H9 (cell line): ENCODE measurements at places on chromosomes 3 and 15. TPM values are rescaled to one million over a fixed set of nuclear protein-coding genes. Genes with fewer than 3 reads are reported as not detected.

GRCh38 chr15:86001200-86001599 lies 78.5 kb upstream of the AGBL1 start:
- no peaks in the 10 kb centered on the region for H3K27me3 ChIP-seq
- no peak overlapping the region for H3K4me3 ChIP-seq
- H3K36me3 ChIP-seq: no peaks in the 10 kb centered on the region

ILDR1 gene
- 0.68 and 1.1 TPM in 2 replicates for total RNA-seq

ACKR4 gene
- total RNA-seq: not detected in 2 replicates

SLC7A14 gene
- 0.39 and 0.42 TPM in 2 replicates for total RNA-seq

DNA sequence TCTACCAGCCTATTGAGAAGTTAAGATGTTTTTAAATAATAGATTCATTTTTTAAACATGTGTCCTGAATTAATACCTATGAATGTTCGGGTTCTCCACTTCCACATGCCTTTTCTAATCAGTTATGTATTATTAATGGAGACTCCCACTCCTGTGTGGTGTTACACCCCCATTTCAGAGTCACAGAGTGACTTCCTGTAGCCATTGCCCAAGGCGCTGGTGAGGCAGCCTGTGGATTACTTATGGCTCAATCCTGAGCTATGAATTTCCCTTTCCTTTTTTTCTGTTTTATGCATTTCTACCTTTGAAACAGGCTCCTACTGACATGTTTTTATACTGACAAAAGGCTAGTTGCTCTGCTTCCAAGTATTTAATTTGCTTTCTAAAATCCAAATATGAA lies 162.3 kb downstream of the GABRG3 start:
- DNase-seq: no peak
- H3K4me3 ChIP-seq: no peak overlapping the region
- no peaks in the 10 kb centered on the region for H3K4me1 ChIP-seq
- H3K27ac ChIP-seq: no peak overlapping the region
- H3K27me3 ChIP-seq: no peaks in the 10 kb centered on the region

- peaks cover 2% of the 10 kb centered on the region; the same call in 1 of the 2 replicates for H3K4me1 ChIP-seq
- no peaks in the 10 kb centered on the region for H3K36me3 ChIP-seq
- no peaks in the 10 kb centered on the region for H3K27me3 ChIP-seq
- no peak overlapping the region for H3K4me3 ChIP-seq
- no peak for DNase-seq
- H3K27ac ChIP-seq: no peak overlapping the region
Measured at GRCh38 chr3:107660306-107660976, 137.7 kb downstream of the BBX start.

- H3K4me3 ChIP-seq: no peak overlapping the region
- no peaks in the 10 kb centered on the region for H3K4me1 ChIP-seq
- H3K27ac ChIP-seq: no peak overlapping the region
- peaks cover 4% of the 10 kb centered on the region for H3K36me3 ChIP-seq
- DNase-seq: no peak
Measured at GRCh38 chr15:49573421-49573820, 47.2 kb downstream of the FAM227B start.

GRCh38 chr3:66796343-66796742 lies 201.8 kb upstream of the KBTBD8 start:
- DNase-seq: no peak
- no peak overlapping the region for H3K27ac ChIP-seq
- H3K4me3 ChIP-seq: no peak overlapping the region

PPP4R2 gene
- 123 and 132 TPM in 2 replicates for total RNA-seq

DZIP1L gene
- total RNA-seq: 9.2 and 10.4 TPM in 2 replicates

VPS33B gene
- 16.3 and 21.1 TPM in 2 replicates for total RNA-seq

- no peaks in the 10 kb centered on the region for H3K27me3 ChIP-seq
- H3K36me3 ChIP-seq: no peaks in the 10 kb centered on the region
- H3K4me3 ChIP-seq: no peak overlapping the region
- DNase-seq: no peak
- H3K4me1 ChIP-seq: no peaks in the 10 kb centered on the region
- H3K27ac ChIP-seq: no peak overlapping the region
Measured at GRCh38 chr15:91665212-91665611, 188.3 kb upstream of the SLCO3A1 start.

GMNC gene
- not detected in 2 replicates for total RNA-seq

- peaks cover 17% of the 10 kb centered on the region; the same call in 2 of the 3 replicates for H3K36me3 ChIP-seq
- H3K4me3 ChIP-seq: no peak overlapping the region
- DNase-seq: no peak
- no peaks in the 10 kb centered on the region for H3K4me1 ChIP-seq
Measured at GRCh38 chr3:45976191-45977091, 19.2 kb downstream of the FYCO1 start.

GRCh38 chr3:149662240-149662887 lies 4.5 kb upstream of the WWTR1 start:
- H3K27me3 ChIP-seq: no peaks in the 10 kb centered on the region
- H3K4me3 ChIP-seq: no peak overlapping the region
- H3K27ac ChIP-seq: no peak overlapping the region
- no peaks in the 10 kb centered on the region; the same call in 2 of the 3 replicates for H3K36me3 ChIP-seq

CBLB gene
- total RNA-seq: 22.4 and 25.7 TPM in 2 replicates

DNA sequence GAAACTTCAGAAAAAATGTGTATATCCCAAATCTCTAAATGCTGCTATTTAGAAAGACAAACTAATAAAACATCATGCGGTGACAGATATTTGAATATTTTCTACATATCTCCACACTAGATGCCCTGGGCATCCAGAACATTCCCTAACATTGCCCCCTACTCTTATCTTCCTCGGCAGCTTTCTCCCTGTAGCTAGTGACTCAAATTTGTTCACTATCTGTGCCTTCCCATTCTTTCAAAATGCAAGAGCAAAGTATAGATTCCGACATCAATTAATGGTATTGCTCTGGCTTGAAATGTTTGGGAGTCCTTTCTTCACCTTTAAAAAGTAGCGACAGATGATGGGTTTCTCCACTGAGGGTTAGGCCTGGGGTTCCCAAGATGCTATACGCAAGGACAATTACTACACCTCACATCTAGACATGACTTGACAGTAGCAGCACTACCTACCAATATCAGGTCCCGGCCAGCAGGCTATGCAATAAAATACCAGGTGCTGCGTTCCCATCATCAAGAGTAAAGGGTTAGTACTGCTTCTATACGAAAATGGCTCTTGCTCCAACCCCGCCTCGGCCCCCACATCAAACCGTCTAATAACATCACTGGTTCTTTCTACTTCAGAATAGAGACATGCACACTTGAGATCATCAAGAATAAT lies 631 bp downstream of the UBR1 start:
- peak overlapping the region; percentile 98 for H3K4me3 ChIP-seq
- H3K36me3 ChIP-seq: peaks cover 23% of the 10 kb centered on the region
- H3K27me3 ChIP-seq: no peaks in the 10 kb centered on the region
- DNase-seq: no peak
- no peaks in the 10 kb centered on the region for H3K4me1 ChIP-seq
- H3K27ac ChIP-seq: no peak overlapping the region

DNA sequence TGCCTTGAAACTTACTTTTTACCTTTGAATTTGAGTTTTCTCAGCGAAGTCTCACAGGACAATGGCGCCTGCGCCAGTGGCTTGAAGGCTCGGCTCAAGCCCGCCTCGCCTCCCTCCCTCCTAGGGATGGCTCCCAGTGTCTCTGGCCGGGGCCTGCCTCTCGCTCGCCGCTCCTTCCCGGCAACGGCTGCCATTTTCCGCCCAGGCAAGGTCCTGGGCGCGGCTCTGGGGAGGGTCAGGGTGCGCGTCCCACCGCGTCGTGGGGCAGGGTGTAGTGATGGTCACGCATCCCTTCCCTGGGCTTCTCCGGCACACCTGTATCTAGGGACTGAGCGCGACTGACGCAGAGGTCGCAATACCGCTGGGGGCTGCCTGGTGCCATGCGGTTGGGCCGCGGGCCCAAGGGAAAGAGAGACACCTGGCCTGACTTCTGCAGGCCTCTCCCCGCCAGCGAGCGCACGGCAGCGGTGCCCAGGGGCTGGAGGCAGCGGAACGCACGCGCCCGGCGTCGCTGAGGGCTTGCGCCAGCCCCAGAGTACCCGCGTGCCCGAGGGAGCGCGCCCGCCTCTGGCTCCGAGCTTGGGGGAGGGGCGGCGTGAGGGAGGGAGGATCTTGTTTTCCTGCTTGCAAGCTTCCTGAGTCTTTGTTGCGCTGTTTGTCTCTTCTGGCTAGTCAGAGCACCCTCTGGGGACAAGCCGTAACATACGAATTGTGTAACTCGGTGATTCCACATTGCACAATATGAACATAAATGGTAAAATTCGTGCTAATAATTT lies 20.7 kb upstream of the FEM1B start:
- no peaks in the 10 kb centered on the region; the same call in 1 of the 2 replicates for H3K36me3 ChIP-seq
- H3K27ac ChIP-seq: no peak overlapping the region
- peak; percentile 96 for DNase-seq
- peak overlapping the region; percentile 68 for H3K4me3 ChIP-seq

- DNase-seq: no peak
- no peaks in the 10 kb centered on the region for H3K36me3 ChIP-seq
- no peaks in the 10 kb centered on the region for H3K4me1 ChIP-seq
- no peak overlapping the region for H3K4me3 ChIP-seq
- H3K27me3 ChIP-seq: no peaks in the 10 kb centered on the region
Measured at GRCh38 chr15:58980351-58980939, 7.0 kb upstream of the RNF111 start.

TP63 gene
- total RNA-seq: not detected in 2 replicates

GRCh38 chr3:42071904-42072812 lies 19.0 kb upstream of the TRAK1 start:
- peak; percentile 63 for DNase-seq
- no peaks in the 10 kb centered on the region; the same call in 1 of the 2 replicates for H3K4me1 ChIP-seq
- no peak overlapping the region for H3K4me3 ChIP-seq

PLXNA1 gene
- total RNA-seq: 39.6 and 42.1 TPM in 2 replicates

- no peak overlapping the region for H3K4me3 ChIP-seq
- no peak for DNase-seq
- H3K36me3 ChIP-seq: no peaks in the 10 kb centered on the region
- no peaks in the 10 kb centered on the region for H3K27me3 ChIP-seq
- no peak overlapping the region for H3K27ac ChIP-seq
Measured at GRCh38 chr3:10333349-10333650, 12.4 kb upstream of the SEC13 start.

CLDN16 gene
- total RNA-seq: not detected in 2 replicates

DNA sequence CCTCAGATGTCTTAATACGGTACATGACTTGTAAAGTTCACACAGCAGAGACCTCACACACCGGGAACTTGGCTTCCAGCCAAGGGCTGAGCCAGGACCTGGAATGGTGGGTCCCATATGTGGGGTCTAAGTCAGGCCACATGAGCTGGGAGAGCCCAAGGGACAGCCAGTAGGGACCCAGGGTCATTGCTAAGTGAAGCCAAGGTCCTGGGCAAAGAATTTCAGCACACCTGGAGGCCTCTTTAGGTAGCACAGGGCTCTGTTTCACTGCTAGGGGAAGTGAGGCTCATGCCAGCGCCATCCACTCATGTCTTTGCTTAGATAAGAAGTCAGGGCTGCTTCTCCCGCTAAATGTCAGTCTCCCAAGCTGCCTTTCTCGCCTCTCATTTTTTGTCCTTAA lies 116.6 kb upstream of the TLE3 start:
- H3K27me3 ChIP-seq: no peaks in the 10 kb centered on the region
- DNase-seq: peak; percentile 30
- H3K4me3 ChIP-seq: no peak overlapping the region
- H3K27ac ChIP-seq: no peak overlapping the region
- no peaks in the 10 kb centered on the region for H3K4me1 ChIP-seq
- H3K36me3 ChIP-seq: no peaks in the 10 kb centered on the region

SCAANT1 gene
- total RNA-seq: not detected in 2 replicates

- no peaks in the 10 kb centered on the region for H3K4me1 ChIP-seq
- H3K27ac ChIP-seq: no peak overlapping the region
- DNase-seq: no peak
- H3K27me3 ChIP-seq: no peaks in the 10 kb centered on the region
Measured at GRCh38 chr15:52511084-52511483, 17.6 kb downstream of the MYO5A start.

XCR1 gene
- total RNA-seq: not detected in 2 replicates

DNA sequence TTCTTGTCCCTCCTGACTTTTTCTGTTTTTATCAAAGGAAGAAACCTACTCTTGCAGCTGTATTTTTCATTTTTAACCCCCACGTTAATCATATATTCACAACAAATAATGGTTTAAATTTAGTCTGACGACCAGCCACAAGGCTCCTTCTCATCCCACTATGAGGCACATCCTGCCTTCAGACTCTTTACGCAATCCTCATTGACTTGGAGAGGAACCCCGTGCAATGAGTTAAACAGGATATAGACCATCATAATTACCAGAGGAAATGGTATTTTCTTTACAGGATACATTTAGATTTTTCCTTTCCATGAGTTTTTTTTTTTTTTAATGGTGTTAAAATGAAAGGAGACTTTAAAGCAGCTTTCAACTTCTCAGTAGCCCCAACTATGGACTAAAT lies 68.5 kb downstream of the WWTR1 start:
- H3K4me3 ChIP-seq: no peak overlapping the region
- no peaks in the 10 kb centered on the region; the same call in 2 of the 3 replicates for H3K36me3 ChIP-seq
- no peak for DNase-seq
- H3K4me1 ChIP-seq: peaks cover 3% of the 10 kb centered on the region

GP9 gene
- total RNA-seq: not detected in 2 replicates

RAMAC gene
- total RNA-seq: 35.8 and 35.9 TPM in 2 replicates

- DNase-seq: no peak
- H3K4me1 ChIP-seq: no peaks in the 10 kb centered on the region
- no peaks in the 10 kb centered on the region for H3K36me3 ChIP-seq
- no peak overlapping the region for H3K4me3 ChIP-seq
- H3K27me3 ChIP-seq: no peaks in the 10 kb centered on the region
- no peak overlapping the region for H3K27ac ChIP-seq
Measured at GRCh38 chr3:153003862-153004261, 158.2 kb upstream of the RAP2B start.

DNA sequence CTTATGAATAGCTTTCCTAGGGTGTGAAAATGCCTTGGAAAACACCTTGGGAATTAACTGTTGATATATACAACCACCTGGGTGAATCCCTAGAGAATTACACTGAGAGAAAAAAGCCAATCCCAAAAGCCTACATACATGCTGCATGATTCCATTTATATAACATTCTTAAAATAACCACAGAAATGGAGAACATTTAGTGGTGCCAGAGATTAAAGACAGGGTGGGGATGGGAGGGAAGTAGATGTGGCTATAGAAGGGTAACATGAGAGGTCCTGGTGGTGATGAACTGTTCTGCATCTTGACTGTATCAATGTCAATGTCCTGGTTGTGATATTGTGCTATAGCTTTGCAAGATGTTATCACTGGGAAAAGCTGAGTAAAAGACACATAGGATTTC lies 291.0 kb downstream of the CLSTN2 start:
- H3K4me1 ChIP-seq: no peaks in the 10 kb centered on the region
- DNase-seq: no peak
- H3K27ac ChIP-seq: no peak overlapping the region
- no peaks in the 10 kb centered on the region for H3K27me3 ChIP-seq
- H3K36me3 ChIP-seq: peaks cover 18% of the 10 kb centered on the region

- no peak overlapping the region for H3K4me3 ChIP-seq
- no peaks in the 10 kb centered on the region for H3K36me3 ChIP-seq
- no peak overlapping the region for H3K27ac ChIP-seq
- peaks cover 5% of the 10 kb centered on the region; the same call in 1 of the 2 replicates for H3K4me1 ChIP-seq
Measured at GRCh38 chr3:128196647-128197046, 43.4 kb downstream of the EEFSEC start.

GRCh38 chr15:64961013-64961412 lies 28.7 kb downstream of the SPG21 start:
- no peak overlapping the region for H3K4me3 ChIP-seq
- DNase-seq: no peak
- no peaks in the 10 kb centered on the region for H3K27me3 ChIP-seq
- peaks cover 65% of the 10 kb centered on the region for H3K36me3 ChIP-seq
- H3K4me1 ChIP-seq: no peaks in the 10 kb centered on the region

GRCh38 chr15:56598991-56599390 lies 134.1 kb upstream of the MNS1 start:
- H3K27me3 ChIP-seq: no peaks in the 10 kb centered on the region
- no peaks in the 10 kb centered on the region for H3K4me1 ChIP-seq
- H3K27ac ChIP-seq: no peak overlapping the region
- H3K36me3 ChIP-seq: peaks cover 10% of the 10 kb centered on the region
- H3K4me3 ChIP-seq: no peak overlapping the region
- no peak for DNase-seq
